ENCODE measurements at places on chromosomes 7 and 10.

DNA sequence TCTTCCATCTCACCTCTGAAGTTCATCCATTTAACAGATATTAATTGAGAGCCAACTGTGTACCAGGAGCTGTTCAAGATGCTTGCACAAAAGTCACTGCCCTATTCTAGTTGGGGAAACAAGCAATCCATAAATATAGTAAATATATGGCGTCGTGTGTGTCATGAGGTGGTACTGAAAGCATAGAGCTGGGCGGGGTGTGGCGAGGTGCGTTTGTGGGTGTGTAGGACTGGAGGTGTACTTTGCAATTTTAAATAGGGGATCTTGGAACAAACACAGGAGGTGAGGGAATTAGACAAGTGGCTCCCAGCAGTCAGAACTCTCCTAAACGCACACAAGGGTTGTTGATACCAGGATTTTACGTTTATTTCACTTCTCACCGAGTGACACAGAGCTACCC lies 490 bp upstream of the ZNF239 start:
- no peak for DNase-seq

GRCh38 chr10:128943111-128943510 lies 523.9 kb upstream of the MGMT start:
- DNase-seq = no peak

- DNase-seq = no peak
These were observed 100.2 kb downstream of the LRMDA start for GRCh38 chr10:75531571-75532031.

DNA sequence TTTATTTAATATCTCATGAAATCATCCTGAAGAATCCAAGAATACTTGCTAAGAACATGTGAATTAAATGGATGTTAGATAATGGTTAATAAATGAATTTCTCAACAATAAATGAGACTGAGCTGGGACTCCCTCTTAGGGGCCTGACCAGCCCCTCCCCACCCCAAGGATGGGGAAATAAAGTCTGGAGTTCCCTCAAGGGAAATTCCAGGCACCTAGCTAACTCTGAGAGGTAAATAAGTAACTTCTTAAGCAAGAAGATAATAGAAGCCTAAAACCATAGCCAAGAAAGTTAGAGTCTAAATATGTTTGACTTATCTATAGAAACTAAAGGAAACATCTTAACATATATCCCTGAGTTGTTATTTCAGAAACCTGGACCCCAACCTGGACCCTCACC lies 32.2 kb upstream of the PPP1R9A start:
- DNase-seq = no peak

- DNase-seq = no peak
These were observed 166.3 kb downstream of the PTPRN2 start for GRCh38 chr7:158421361-158421760.

GRCh38 chr7:31074403-31075085 lies 22.4 kb downstream of the ADCYAP1R1 start:
- no peak for DNase-seq

- DNase-seq = no peak
These were observed 1.1 kb upstream of the ARHGAP22 start for GRCh38 chr10:48605786-48606529.

GRCh38 chr10:119278126-119278709 lies 70.8 kb downstream of the GRK5 start:
- no peak for DNase-seq
